ENCODE measurements at places on chromosomes 7 and 10.

GRCh38 chr10:104262055-104262454 lies 6.9 kb upstream of the GSTO2 start:
- no peak for DNase-seq

DNA sequence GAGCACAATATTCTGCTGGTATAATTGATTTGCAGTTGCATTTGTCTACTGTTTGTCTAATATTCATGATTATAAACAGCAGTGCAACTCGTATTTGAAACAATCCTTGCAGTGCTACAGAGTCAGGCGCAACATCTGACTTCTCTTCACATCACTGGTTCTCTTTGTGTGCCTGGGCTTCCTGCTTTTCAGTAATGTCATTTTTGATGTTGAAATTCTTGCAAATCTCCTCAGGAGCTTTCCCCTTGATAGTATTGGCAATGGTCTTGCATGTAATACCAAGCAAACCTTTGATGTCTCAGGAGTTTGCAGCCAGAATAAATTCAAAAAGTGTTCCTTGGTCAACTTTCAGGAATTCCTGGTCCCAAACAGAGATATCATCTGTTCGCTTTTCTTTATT lies 20.2 kb downstream of the HPS6 start:
- DNase-seq, result no peak

DNA sequence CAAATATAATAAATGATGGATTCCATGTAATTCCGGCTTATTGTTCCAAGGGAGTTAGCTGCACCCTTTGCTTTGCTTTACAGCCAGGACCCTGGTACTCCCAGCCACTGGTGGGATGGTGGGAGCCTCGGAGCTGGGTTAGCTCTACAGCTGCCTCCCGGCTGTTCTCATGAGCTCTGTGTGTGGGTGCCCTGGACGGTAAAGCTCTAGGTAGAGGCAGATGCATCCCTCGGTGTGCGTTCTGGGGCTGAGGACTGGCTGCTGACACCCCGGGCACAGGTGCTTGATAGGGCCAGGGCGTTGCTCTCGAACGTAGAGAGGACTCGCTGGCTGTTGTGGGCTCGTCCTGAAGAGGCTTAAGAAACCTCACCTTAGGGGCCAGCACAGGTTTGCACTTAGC lies 50.1 kb downstream of the PFKP start:
- DNase-seq, result no peak

DNA sequence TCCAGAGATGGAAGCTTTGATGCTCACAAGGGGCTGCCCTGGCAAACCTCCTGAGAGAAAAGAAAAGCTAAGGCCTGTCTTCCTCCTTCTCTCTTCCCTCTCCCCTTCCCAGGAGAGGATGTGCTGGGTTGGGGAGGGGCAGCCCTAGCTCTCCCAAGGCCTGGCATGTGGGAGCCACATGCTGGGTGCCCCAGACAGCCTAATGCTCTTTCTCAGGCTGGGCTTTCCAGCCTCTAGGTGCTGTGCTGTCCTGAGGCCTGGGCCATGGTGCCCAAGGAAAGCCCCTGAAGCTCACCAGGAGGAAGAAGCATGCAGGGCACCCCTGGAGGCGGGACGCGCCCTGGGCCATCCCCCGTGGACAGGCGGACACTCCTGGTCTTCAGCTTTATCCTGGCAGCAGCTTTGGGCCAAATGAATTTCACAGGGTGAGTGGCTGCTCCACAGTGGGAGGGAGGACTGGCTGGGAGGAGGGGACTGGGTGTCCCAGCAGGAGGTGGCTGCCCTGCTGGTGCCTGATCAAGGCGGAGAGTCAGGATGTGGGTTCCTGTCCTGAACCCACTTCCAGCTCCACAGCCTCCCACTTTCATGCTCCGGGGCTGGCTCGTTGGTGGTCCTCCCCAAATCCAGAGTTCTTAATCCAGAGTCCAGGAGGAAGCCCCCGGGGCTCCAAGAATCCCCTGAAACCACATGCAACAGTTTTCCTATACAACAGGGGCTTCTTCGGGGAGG lies 1.7 kb downstream of the CPA5 start:
- no peak for DNase-seq

DNA sequence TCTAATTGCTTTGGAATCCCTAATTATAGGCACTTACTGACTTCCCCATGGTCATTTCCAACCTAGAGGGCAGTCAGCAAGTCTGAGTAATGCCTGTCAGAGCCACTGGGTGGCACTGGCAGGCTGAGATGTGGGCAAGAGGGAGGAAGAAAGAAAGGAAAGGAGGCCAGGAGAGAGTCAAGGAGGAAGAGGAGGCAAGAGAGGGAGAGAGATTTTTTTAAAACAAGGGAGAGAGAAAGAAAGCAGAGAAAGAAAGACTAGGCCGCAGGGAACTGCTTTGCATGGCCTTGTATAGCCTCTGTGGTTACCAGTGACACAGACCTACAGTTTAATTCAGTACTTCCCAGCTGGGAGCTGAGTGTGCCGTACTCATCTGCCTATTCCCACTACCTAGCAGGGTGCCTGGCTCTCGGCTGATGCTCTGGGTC lies 210.4 kb upstream of the ADO start:
- no peak for DNase-seq

DNA sequence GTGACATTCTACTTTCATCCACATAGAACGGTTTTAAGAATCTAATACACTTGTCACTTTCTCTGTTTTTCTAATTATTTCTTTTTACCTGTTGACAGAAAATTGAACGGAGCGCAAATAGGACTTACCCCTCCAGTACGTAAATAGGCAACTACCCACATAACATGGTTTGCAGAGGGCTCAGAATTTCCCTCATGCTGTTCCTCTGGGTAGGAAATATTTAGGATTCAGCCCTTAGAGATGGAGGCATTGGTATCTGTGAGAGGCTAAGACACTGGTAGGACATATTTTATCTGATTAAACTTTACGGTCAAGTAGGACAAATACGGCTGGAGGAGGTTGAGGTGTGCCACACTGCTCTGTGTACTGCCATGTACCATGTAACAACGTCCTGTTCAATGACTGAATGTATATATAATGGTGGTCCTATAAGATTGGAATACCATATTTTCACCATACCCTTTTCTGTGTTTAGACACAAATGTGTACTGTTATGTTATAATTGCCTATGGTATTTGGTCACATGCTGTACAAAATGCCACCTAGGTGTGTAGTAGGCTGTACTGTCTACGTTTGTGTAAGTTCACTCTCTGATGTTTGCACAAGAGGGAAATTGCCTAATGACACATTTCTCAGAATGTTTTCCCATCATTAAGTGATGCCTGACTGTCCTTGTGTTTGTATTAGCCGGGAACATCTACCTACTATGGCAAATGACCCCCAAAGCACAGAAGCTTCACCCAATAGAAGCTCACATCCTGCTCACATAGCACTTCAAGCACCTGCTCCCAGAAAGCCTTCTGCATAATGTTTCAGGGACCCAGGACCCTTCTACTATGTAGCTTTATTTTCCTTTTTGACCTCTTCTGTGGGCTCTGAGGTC lies 429.4 kb upstream of the AKR1E2 start:
- DNase-seq, result no peak

DNA sequence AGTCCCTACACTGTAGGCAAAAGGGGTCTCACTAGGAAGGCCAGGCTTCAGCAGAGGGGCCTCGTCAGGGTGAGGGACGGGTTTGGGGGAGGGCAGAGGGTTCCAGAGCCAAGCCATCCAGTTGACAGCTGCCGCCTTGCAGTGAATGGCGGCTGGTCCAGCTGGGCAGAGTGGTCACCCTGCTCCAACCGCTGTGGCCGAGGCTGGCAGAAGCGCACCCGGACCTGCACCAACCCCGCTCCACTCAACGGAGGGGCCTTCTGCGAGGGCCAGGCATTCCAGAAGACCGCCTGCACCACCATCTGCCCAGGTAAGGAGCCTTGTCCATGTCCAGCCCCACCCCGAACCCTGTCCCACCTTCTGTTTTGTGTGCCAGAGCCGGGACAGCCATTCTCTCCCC lies 31.6 kb upstream of the SLC29A3 start:
- no peak for DNase-seq

DNA sequence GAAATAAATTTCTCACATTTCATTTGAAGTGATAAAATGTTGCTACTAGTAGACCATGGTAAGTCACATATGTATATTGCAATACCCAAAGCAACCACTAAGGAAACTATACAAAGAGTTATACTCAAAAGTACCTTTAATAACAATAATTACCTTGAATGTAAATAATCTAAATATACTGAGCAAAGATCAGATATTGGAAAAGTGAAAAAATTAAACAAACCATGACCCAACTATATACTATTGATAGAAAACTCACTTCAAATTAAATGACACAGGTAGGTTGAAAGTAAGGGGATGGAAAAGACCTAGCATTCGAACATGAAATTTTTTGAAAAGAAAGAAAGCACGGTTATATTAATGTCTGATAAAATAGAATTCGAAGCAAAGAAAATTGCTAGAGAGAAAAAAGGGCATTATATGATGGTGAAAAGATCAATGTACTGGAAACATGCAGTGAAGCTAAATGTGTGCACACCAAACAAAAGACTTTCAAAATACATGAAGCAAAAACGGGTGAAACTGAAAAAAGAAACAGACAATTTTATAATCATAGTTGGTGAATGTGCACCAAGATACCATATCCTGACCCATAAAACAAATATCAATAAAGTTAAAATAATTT lies 29.1 kb downstream of the TFPI2 start:
- no peak for DNase-seq

DNA sequence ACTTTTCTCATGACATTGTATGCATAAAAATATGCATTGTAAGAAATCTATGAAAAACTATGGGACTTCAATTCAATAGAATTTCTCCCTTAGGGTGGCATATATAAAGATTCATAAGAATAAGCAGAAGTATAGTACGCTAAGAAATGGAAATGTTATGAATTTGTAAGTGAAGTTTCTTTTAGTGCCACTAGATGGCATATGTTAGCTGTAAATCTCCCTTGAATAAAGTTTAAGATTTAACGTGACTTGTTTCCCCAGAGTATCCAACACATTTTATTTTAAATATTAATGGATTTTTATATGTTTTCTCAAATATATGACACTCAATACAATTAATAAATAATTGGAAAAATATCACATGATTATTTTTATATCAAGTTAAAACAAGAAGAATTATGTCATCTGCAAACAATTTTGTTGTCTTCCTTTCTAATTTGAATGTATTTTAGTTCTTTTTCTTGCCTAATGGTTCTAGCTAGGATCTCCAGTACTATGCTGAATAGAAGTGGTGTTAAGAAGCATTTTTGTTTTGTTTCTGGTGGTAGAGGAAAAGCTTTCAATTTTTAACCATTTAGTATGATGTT lies 287.2 kb downstream of the HGF start:
- no peak for DNase-seq

DNA sequence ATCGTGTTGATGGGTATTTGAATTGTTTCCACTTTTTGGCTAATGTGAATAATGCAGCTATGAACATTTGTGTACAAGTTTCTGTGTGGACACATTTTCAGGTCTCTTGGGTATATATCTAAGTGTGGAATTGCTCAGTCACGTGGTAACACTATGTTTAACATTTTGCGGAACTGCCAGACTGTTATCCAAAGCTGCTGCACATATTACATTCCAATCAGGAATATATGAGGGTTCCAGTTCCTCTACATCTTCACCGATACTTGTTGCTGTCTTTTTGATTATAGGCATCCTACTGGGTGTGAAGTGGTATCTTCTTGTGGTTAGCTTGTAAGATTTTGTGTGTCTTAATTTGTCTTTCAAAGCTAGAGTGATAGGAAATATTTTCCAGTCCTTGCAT lies 6.8 kb downstream of the PTPN12 start:
- DNase-seq, result no peak

DNA sequence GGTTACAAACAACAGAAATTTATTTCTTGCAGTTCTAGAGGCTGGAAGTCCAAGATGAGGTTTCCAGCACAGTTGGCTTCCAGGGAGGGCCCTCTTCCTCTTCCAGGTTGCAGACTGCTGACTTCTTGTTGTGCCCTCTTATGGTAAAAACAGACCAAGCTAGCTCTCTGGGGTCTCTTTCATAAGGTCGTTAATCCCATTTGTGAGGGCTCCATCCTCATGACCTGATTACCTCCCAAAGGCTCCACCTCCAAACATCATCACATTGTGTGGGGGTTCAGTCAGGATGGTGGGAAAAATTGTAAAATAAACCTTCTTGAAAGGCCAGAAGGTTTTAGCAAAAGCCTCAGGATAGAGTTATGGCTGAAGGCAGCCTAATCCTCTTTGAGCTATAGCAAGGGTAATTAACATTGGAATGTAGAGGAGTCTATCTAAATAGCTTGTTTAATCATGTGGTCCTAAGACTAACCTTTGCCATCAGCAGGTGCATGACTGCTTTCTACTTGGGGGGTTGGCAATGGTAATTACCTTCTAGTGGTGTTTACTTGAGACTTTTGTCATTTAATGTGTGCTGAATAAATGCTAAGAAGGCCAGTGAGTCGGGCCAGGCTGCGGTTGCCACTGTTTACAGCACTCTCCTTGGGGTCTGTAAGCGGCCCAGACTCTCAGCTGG lies 80.8 kb downstream of the PPP1R17 start:
- DNase-seq, result no peak

GRCh38 chr7:115274-115911 lies 77.0 kb upstream of the FAM20C start:
- DNase-seq, result no peak

- DNase-seq, result no peak
Measured at GRCh38 chr10:103842605-103843004, 12.8 kb downstream of the SH3PXD2A start.

GRCh38 chr7:28613262-28613661 lies 200.9 kb downstream of the CREB5 start:
- DNase-seq, result no peak

DNA sequence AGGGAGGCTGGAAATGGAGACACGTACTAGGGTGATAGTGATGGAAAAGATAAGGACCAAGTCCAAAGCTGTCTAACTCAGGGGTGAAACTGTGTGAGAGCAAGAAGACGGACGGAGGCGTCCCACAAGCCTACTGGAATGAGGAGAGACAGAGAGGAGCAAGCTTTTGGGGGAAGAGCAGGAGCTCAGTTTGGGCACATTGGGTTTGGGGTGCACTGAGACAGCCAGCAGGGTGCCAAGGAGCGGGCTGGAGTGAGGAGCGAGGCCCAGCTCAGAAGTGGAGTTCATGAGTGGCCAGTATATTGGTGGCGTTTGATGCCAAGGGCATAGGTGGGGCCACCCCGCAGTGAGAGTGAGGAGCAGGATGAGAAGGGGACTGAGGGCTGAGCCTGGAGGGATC lies 22.6 kb downstream of the GHRHR start:
- DNase-seq, result no peak

- DNase-seq, result no peak
Measured at GRCh38 chr7:95590387-95591248, 5.7 kb downstream of the PDK4 start.

GRCh38 chr10:13340068-13340467 lies 8.0 kb downstream of the SEPHS1 start:
- no peak for DNase-seq

Data from stimulated activated CD4-positive, alpha-beta T cell treated with anti-CD3 and anti-CD28 coated beads, TNF-alpha, amount 100 ng/mL, for 1 hour (primary cell).